ENCODE measurements at places on chromosomes 5 and 9.
A peak's percentile ranks its signal among the peaks of the same experiment; 100 is the strongest.

GRCh38 chr5:142777099-142777498 lies 6.9 kb downstream of the ARHGAP26 start:
- H3K27me3 ChIP-seq, result no peaks in the 10 kb centered on the region
- no peak for DNase-seq
- H3K4me1 ChIP-seq, result peaks cover 39% of the 10 kb centered on the region
- no peaks in the 10 kb centered on the region for H3K36me3 ChIP-seq

- H3K4me1 ChIP-seq, result no peaks in the 10 kb centered on the region
- H3K4me3 ChIP-seq, result no peak overlapping the region
- DNase-seq, result no peak
- no peak overlapping the region for H3K27ac ChIP-seq
Measured at GRCh38 chr9:82732928-82733327, 330.0 kb downstream of the RASEF start.

DNA sequence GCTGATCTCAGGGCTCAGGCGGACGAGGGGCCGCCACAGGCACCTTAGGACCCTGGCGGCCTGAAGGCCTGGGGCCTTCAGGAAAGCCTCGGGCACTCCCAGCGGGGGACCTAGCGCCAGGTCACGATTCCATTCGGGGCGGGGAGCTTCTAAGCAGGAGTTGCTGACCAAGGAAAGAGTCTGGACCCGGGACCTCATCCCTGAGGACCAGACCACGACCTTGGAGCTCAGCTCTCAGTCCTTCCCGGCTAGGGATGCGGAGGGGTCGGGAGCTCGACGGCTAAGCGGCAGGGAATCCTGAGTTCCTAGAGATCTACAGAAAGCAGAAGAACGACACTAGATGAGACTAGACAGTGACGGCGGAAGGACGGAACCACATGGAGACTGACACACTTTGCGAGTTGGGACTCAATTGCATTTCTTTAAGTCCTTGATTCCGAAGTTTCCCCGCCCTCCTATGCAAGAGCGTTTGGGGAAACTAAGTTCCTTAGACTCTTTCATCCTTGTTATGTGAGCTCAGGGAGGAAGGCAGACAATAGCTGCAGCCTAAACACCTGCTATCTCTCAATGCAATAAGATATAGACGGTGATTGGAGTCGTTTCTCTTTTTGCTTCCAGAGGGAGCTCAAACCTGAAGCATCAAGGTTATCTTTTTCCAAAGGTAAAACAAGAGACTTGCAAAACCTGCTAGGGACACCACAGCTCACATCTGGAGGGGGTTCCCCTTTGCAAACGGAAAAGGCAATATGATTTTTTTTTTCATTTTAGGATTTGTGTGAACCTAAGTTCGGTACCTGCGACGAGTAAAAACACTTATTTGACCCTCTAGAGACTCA lies 9.7 kb downstream of the NR2F1-AS1 start:
- peaks cover 97% of the 10 kb centered on the region for H3K27me3 ChIP-seq
- no peak overlapping the region for H3K4me3 ChIP-seq
- H3K4me1 ChIP-seq, result peaks cover 4% of the 10 kb centered on the region
- no peaks in the 10 kb centered on the region for H3K36me3 ChIP-seq

DNA sequence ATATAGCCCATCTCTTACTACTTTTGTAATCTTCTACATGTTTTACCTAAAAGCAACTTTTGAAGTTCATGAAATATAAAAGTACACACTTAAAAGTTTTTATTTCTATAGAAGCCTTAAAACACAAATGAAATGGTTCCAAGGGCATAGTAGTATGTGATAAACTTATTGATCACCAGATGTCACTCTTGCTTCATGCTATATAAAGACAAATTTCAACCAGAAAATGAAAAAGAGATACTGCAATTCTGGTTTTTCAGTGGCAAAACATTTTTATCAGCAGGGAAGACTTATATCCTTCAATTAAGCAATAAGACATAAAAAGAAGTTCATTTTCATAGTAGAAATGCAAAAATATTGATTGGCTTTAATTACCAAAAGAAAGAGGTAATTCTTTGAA lies 69.4 kb upstream of the FBXL17 start:
- H3K27ac ChIP-seq, result no peak overlapping the region
- H3K4me1 ChIP-seq, result no peaks in the 10 kb centered on the region
- DNase-seq, result no peak
- no peaks in the 10 kb centered on the region for H3K36me3 ChIP-seq
- H3K27me3 ChIP-seq, result no peaks in the 10 kb centered on the region

DNA sequence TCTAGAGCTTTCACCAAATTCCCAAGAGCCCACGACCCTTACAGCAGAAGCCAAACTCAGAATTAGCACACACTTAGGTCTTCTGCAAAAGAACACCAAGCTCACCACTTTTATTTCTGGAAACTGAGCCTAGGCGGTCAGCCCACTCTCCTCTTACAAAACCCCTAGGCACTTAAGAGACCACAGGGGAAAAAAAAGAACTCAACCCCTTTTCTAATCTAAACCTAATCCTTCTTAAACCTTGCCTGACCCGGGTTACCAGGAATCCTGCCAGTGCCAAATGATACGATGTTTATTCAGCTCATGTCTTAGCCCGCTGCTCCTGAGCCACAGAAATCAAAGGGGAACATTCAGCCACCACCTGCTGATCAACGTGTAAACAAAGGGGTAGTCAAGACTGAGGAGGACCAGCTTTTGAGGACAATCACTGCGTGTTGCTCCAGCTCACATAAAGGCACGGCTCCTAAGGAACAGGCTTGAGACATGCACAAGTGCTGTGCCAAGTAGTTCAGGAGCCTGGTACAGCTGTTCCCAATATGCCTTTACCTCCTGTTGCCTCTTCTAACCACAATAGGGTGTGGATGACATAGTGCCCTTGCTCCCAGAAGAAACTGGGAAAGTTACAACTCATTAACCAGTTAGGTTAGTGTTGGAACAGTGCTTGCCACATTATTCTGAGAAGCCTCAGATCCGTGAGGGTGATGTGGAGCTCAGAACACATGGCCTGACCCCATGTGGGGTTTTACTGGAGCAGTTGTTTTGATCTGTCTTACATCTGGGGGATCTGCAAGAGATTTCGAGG lies 49.3 kb downstream of the ZFAND5 start:
- no peaks in the 10 kb centered on the region for H3K27me3 ChIP-seq
- H3K4me3 ChIP-seq, result no peak overlapping the region
- peak overlapping the region; percentile 88 for H3K27ac ChIP-seq
- peaks cover 51% of the 10 kb centered on the region for H3K4me1 ChIP-seq

DNA sequence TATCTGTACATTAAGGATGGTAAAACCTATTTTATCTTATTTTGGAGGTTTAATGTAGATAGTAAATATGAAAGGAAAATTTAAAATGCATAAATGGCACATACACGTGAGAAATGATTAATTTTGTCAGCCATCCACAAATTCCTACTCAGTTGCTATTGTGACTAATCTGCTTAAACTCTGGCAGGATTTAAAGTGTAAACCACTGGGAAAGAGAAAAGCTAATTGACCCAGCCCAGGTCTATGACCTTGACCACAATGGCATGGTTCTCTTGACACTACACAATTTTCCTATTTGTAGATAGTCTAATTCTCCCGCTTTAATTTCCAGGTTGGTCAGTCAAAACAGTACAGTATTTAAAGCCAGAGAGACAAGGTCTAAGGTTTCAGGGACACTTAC lies 459.0 kb upstream of the KLF4 start:
- no peak overlapping the region for H3K4me3 ChIP-seq
- H3K4me1 ChIP-seq, result no peaks in the 10 kb centered on the region
- no peak overlapping the region for H3K27ac ChIP-seq
- no peaks in the 10 kb centered on the region for H3K36me3 ChIP-seq
